BE2C (cell line): ENCODE measurements at places on chromosomes 6 and 20.

- DNase-seq = peak; percentile 10
These were observed 30.3 kb upstream of the SHLD1 start for GRCh38 chr20:5719861-5720403.

- peak; percentile 75 for DNase-seq
These were observed 93.2 kb downstream of the DLGAP4 start for GRCh38 chr20:36399147-36399968.

DNA sequence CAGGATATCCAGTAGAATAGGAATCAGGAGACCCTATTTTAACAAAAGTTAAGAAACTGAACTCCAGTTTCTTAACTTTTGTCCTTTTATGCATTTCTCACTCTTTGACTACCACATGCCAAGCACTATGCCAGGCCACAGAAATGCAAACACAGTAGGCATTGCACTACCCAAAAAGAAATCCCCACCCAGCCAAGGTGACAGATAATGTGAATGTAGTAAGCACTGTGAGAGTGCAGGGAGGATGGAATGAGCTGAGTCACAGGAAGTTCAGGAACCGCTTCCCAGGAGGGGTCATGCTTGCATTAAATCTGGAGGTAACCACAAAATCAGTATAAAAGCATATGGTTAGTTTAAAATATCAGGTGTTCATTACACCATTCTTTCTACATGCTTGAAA lies 20.1 kb upstream of the FAM83C start:
- DNase-seq = no peak

DNA sequence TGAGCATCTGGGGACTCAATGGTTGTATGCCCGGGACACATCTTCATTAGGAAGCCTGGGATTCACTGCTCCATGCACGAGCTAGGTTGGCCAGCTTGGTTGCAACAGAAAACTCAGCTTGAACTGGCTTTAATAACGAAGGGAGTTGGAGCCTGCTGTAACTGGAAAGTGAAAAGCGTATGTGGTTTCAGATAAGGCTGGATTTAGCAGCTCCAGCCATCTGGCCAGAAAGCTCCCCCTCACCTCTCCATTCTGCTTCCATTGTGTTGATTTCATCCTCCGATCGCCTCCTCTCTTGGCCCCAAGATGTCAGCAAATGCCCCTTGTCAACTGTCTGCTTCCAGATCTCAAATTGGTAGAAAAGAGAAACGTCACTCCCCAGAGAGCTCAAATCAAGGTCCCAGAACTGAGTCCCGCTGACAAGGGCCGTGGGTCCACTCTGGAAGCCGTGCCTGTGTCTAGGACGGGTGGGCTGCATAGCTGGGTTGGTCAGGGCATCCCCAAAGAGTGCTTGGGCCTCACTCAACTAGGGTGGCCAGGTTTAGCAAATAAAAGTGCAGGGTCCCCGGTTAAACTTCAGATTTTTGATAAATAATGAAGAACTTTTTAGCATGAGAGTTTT lies 117.0 kb upstream of the PMEPA1 start:
- DNase-seq = no peak

- DNase-seq = no peak
These were observed 144.2 kb downstream of the TBC1D32 start for GRCh38 chr6:121190122-121190521.

DNA sequence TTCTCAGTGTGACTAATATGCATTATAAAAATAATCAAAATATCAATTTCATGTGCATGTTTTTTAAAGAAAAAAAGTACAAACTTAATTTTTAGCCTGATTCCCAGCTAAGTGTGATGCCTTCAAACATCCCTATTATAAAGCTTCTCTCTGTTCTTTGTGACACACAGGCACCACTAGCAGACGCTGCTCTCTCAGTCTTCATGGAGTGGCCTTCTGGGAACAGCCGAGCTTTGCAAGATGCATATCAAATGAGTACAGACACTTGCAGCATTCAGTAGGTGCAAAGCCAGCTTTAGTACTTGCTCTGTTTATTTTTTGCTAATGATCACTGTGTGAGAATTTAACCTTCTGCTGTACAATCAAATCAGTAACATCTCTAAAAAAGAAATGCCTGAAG lies 340.0 kb downstream of the ADGRB3 start:
- peak; percentile 59 for DNase-seq
